ENCODE measurements at places on chromosomes 5 and 9. TPM values are rescaled to one million over a fixed set of nuclear protein-coding genes. Genes with fewer than 3 reads are reported as not detected.

DNA sequence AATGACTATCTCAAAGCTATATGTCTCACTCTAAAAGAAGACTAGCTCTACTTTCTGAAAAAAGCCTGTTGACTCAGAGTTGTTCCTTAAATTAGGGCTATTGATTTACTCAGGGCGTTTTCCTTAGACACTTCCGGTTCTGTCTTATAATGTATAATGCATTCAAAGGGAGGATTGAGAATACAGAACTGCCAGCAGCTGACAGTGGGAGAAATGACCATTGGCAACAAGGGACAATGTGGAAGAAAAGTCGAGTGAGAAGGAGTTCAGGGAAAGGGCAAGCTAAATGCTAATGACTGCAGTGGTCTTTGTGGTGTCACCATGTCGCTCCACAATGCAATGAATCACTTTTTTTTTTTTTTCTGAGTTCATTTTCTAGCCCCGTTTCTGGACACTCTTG is 65.7 kb upstream of the ANKH start:
- no peak for DNase-seq

Gene OR1J2
- not detected for polyA plus RNA-seq

Gene WDR38
- polyA plus RNA-seq = 0.30 TPM

Gene FXN
- polyA plus RNA-seq = 18.1 TPM

- DNase-seq = no peak
These were observed 699.4 kb upstream of the FAM174A start for GRCh38 chr5:99835791-99836190.

DNA sequence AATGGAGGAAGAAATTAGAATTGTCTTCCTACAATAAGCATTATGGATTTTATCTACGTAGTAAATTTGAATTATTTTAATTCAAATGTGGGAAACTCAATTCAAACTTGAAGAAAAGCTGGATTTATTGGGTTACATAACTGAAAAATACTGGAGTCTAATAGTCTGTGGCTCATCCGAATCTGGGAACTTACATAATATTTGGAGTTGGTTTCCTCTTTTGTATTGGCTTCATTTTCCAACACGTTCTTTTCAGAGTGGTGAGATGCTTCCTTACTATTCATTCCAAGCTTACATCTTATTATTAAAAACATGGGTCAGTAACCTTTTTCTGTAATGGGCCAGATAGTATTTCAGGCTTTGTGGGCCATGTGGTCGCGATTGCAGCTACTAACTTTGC is 164.8 kb downstream of the ARHGAP26 start:
- no peak for DNase-seq

DNA sequence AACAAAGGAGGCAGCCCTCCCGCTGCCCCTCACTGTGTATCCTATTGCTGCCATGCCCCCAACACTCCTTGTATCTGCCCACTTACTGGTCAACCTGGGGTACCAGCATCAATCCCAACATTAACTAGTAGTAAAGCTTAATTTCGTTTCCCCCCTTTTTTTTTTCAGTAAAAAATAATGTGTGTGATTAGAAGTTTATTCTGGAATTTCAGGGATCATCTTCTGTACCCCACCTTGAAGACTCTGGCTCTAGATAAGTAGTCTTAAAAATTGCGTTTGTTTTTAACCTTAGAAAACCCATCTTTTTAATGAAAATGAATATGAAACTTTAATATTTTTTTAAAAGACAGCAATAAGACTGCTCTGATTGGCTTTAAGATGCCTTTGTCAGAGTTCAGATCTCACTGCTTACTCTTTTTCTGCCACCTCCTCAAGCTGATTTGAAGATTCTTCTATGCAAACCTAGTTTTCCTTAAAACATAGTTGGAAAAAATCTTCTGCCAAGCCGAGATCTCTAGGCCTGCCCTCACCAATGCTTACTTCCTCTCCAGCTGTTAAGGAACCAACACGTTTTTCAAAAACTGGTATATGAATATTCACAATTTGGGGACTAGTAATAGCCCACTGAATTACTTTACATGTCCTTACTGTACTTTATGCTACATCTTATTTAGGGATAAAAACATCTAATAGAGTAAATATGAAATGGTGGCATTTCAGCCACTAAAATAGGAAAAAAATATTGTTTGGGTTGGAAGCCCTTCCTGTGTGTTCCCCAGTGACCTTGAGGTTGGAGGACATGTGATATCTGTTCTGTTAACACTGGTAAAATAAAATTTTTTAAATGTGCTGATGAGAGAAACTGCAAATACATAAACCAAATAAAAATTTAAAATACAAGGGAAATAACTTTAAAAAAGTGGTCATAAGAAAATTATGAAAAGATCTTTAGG is 4.0 kb upstream of the RHOBTB3 start:
- DNase-seq = no peak

Gene PRLR
- 47.5 TPM for polyA plus RNA-seq

DNA sequence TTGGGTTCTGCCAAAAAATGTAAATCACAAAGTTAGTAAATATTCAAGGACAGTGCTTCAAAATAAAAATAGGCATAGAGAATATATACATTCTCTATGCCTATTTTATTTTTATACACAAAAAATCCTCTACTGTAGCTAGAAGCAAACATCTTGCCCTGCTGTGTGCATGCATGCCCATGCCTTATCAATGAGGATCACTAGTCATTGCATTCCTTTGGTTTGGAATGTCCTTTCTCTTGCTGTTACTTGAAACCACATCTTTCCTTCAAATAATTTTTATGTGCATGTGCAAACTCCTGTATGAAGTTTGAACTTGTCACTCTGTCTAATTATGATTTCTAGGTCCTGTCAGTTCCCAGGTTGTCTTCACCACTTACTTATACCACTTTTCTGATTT is 278.9 kb upstream of the IZUMO3 start:
- DNase-seq = no peak

- no peak for DNase-seq
These were observed 76.0 kb downstream of the ACTL7B start for GRCh38 chr9:108779551-108780325.

DNA sequence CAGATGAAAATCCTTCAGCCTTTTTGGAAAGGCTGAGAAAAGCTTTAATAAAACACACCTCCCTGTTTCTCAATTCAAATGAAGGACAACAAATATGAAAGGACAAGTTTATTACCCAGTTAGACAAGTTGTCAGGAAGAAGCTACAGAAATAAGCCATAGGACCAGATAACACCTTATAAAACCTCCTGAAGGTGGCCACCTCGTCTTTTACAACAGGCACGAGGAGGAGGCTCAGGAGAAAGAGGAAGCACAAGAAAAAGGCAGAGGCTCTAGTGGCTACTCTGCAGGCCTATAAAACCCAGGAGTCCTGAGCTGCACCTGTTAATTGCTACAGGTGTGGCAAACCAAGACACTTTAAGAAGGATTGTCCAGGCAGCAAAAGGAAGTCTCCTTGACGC is 352.1 kb upstream of the CDH18 start:
- no peak for DNase-seq

GRCh38 chr5:136619556-136619955 is 254.2 kb upstream of the TRPC7 start:
- DNase-seq = no peak

GRCh38 chr9:76101947-76102346 is 211.5 kb downstream of the PCSK5 start:
- no peak for DNase-seq

GRCh38 chr9:125932012-125932411 is 184.8 kb downstream of the PBX3 start:
- no peak for DNase-seq

Gene AKNA
- polyA plus RNA-seq = 14.2 TPM

Gene NACC2
- polyA plus RNA-seq = 7.0 TPM

DNA sequence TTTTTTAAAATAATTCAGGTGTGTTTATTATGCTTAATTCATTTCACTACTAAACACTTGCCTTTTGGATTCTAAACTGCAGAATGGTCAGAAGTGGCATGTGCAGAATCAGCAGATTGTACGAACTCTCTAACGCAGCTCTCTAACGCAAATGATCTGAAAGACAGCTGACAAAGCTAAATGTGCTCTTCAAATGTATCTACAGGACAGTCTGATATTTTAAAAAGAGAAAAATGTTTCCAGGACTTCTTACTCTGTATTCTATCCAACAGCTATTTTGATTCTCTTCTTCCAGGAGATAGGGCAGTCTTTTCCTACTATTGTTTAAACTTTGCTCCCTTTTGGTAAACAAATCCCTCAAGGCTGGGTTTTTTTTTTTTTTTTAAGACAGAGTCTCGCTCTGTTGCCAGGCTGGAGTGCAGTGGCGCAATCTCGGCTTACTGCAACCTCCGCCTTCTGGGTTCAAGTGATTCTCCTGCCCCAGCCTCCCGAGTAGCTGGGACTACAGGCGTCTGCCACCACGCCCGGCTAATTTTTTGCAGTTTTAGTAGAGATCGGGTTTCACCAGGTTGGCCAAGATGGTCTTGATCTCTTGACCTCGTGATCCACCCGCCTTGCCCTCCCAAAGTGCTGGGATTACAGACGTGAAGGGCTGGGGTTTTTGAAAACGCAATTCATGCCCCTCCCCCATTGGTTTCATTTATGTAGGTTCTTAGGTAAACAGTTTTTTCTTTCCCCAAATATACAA is 1.2 kb downstream of the NMRK1 start:
- DNase-seq = no peak

Gene PCDHB5
- polyA plus RNA-seq = 6.0 TPM

Gene SLC27A6
- 1.7 TPM for polyA plus RNA-seq

DNA sequence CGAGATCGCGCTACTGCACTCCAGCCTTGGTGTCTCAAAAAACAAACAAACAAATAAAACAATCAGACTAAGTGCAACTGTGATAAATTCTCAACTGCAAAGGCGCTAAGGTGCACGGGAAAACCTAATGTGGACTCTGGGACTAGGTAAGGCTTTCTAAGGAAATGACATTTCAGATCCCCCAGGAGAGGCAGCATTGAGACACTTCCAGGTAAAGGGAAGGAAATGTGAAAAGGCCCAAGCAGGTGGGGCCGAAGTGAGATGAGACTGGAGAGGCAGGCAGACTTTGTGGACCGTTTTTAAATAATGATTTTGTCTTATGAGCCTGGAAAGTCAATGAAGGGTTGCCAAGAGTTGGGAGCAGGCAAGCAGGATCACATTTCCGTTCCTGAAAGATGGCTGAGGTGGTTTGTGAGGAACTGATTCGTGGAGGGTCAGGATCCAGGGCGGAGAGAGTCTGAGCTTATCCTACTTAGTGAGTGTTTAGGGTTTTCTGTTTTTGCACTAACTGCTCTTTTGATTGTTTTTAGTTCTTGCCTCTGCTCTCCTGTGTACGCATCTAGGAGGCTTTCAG is 2.0 kb upstream of the APBA1 start:
- no peak for DNase-seq

DNA sequence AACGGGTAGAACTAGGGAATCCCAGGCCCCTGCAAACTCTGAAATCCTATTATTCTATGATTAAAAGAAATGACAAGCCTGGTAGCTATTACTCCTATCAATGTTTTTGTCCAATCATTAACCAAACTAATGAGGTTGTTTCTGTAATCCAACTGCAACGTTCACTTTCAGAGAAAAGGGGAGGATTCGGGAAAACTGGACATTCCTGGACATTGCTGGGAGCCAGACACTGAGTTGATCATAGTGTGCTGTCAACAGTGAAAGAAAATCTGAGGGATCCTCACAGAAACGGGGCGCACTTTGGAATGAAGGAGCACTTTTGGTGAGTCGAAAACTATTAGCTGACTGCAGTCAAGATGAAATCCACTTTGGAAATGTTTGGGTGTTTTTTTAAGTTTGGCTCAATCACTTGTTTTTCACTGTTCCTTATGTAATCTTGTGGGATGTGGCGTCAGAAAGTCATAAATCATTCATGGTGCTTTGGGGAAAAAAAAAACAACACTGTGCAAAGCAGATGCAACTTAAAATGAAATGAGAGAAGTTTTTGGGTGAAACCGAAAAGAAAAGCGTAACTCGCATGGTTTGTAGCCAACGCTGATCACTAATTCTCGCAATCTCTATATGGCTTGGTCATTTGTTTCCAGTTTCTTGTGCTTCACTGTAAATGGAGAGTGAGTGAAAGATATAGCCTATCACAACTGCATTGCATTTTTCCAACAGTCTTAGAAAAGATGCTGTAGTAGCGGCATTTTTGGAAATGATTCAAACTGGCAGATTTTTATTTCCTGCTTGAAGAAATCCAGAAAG is 51.2 kb upstream of the ADRA1B start:
- DNase-seq = no peak

GRCh38 chr5:94281236-94281801 is 337.1 kb downstream of the KIAA0825 start:
- DNase-seq = no peak

- DNase-seq = no peak
These were observed 207.1 kb upstream of the VLDLR start for GRCh38 chr9:2414465-2414864.

GRCh38 chr9:130530938-130531337 is 48.4 kb upstream of the FUBP3 start:
- DNase-seq = no peak

- peak; percentile 39 for DNase-seq
These were observed 133.4 kb downstream of the SLC1A3 start for GRCh38 chr5:36739751-36740221.

GRCh38 chr9:104740621-104741020 is 6.9 kb upstream of the NIPSNAP3A start:
- DNase-seq = no peak

Gene FOXI1
- 7.9 TPM for polyA plus RNA-seq

DNA sequence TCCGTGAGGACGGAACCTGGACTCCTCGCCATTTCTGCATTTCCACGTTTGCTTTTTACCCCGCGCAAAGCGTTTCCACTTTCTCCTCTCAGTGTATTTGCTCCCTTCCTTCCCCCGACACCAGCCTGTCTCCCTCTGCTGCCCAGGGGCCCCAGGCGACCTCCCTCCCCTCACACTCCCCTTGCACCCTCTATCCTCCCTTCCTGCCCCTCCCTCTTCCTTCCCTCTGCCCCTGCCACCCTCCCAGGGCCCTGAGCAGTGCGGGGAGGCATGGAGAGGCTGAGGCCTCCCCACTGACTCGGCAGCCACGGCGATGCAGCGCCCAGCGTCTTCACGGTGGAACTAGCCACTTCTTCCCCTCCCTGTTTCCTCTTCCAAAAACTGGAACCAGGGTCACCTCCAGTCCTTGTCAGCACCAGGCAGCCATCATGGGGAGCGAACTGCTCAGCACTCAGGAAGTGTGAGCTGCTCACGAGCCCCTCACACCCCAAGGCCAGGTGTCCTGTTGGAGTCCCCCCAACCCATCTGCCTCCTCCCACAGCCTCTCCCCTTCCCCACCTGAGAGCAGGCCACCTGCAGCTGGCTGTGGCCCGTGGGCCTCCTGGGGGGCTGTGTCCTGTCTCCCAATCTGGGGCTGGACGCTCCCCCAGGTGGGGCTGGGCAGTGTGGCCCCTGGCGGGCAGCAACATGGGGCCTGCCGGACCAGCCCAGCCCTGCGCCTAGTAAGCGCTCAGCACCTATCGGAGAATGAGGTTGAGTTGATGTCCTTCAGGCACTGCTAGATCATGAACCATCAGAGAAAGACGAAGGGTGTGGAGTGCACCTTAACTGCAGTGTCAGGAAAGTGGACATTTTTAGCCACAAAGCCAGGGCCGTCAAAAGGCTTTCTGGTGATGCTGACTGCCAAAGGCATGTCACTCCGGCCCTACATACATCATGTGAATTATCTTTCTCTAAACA is 17.5 kb downstream of the UBE2QL1 start:
- no peak for DNase-seq

Data from renal cortex interstitium (tissue), 15 donors.